CD14-positive monocyte (primary cell): ENCODE measurements at places on chromosomes 2 and 18.

GRCh38 chr2:169386722-169387121 is 24.4 kb upstream of the LRP2 start:
- DNase-seq = no peak

DNA sequence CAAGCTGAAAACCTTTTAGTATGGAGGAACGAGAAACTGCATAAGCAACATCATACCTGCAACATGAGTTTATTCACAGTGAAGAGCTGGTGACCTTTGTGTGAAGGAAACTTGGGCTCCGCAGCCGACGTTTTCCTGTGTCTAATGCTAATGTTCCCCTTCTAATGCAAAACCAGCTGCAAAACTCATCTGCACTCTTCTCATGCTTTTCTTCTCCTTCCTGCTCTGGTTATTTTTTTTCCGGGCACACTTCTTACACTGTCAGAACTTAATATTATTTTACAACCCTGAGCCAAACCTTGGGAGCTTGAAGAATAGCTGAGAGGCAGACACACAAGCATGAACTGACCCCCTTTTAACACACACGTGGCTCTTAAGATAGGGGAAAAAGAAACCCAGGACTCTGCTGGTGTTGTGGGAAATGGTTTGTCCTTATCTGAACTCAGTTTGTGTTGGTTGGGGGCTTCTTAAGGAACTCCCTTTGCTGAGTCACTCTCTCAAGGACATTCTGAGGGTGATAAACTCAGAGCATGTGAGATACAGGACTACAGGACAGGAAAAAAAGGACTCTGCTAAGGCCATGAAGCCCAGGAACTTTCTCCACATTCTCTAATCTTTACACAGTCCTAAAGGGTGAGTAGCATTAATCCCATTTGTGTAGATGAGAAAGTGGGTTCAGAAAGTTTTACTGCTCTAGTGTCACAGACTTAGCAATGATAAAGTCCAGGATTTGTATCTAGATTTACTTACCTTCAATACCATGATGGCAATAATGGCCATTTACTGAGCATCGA is 439.3 kb upstream of the TRIB2 start:
- no peak for DNase-seq

- no peak for DNase-seq
These were observed 4.0 kb downstream of the HES6 start for GRCh38 chr2:238235856-238236255.

GRCh38 chr2:27175330-27175729 is 26.5 kb downstream of the TCF23 start:
- DNase-seq = no peak

- DNase-seq = no peak
These were observed 69.3 kb downstream of the TMEM247 start for GRCh38 chr2:46548521-46549144.

DNA sequence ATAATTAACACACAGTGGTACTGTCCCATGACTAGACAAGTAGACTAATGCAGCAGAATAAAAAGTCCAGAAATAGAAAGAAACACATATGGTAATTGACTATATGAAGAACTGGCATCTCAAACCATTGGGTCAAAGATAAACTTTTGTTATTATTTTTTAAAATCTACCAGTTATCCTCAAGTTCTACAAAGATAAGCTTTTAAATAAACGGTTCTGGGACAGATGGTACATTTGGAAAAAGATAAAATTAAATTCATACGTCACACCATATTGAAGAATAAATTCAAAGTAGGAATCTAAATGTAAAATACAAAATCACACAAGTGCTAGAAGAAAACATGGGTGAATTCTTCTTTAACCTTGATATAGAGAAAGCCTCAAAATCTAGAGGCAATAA is 37.6 kb upstream of the PLEKHM3 start:
- no peak for DNase-seq

DNA sequence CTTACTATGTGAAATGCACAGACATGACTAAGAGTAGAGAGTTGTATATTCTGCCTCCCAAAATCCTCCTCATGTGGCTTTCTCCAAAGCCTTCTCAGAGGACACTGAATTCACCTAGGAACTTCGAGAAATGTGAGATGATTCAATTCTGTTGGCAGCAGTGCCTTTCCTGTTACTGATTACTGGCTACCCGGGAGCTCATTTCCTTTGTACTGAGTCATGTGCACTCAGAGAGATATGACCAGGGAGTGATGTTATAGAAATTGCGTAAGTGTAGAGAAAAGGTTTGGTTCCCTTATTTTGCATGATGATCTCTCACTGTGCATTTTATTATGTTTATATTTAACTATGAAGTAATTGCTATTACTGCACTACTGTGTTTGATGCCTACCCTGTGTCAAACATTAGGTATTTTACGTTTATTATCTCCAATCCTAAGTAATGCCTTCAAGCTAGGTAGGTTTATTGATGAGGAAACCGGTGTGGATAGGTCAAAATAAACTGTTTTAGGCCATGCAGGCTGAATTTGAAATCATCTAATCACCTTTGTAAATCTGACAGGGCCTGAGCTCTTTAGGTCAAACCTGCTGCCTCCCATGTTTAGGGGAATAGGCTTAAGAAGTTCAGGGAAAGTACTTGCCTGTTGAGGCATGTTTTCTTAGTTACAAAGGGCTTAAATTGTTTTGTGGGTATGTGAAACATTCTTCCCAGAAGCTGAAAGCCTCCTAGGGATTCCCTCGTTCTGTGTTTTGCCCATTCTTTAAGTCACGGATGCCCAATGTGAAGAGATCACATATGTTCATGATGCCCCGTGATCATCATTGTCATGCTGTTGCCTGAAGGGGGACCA is 86.8 kb downstream of the FMNL2 start:
- DNase-seq = peak; percentile 97

DNA sequence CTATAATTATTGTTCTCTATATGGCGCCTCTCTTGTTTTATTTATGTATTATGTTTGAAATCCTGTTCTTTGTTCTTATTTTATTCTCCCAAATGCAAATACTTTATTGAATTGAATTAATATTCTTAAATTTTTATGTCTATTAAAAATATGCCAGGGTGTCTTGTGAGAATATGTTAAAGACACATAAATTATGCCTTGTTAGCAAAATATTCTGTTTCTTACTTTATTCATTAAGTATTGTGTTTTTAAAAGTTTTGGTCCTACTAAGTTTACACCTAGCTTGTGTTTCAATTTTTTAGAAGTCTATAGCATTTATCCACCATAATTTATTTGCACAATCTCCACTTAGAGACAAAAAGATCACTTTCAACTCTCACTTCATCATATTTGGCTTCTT is 741.5 kb upstream of the SLC39A10 start:
- no peak for DNase-seq

DNA sequence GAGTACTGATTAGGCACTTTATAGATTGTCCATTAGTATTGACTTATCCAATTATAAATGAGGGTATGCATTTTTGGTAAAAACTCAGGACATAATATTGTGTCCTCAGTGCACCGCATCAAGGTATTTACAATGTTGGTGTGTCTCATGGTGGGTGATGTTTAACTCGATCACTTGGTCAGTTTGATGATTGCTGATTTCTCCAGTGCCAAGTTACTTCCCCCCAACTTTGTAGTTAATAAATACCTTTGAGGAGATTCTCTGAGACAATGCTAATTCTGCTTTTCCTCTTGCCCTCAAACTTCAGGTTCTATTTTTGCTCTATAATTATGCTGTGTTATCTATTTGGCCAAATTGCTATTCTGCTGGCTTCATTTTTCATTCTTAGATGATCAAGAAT is 28.2 kb upstream of the SERPINB7 start:
- no peak for DNase-seq

DNA sequence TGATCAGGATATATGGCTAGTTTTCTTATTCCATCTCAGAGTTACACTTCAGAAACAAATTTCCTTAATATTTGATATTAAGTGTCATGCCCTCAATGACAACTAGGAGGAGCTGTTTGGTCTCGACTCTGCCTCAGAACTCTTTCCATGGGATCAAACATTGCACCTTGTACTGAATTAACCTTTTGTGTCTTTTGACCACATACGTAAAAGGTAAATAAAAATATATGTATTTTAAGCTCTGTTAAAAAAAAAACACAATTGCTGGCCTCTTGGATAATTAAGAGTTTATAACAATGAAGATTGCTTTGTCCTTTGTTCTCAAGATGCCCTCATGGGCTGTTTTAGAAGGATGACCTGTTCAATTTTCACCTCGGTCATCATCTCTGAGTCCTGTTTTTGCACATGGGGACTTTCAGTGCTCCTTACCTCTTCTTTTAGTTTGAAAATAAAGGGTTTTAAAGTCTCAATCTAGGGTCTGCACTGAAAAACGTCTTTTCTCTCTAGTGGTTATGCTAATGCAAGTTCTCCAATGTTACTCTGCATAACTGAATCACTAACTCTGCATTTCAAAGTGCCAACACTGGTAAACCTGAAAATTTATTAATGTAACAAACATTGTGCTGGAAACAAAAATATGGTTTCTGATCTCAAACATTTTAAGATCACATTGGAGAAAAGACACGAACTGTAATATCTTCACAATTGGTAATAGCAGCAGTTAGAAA is 18.8 kb upstream of the FN1 start:
- peak; percentile 11 for DNase-seq

DNA sequence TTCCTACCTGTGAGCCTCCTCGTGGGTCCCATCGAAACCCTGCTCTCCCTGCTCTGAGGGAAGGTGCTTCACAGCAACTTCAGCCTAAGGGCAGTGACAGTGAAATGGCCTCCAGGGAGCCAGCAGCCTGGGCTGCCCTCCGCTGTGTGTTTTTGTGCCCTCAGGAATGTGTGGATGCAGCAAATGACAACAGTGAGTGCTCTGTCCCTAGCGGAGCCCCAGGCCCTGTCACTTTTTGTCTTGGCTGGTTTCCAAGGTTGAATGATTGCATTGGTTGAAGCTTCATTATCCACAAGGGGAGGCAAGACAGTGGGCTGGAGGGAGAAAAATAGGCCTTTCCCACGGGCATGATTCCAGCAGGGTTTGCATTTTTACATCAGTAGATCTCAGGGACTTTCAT is 42.9 kb downstream of the STON1 start:
- DNase-seq = no peak

DNA sequence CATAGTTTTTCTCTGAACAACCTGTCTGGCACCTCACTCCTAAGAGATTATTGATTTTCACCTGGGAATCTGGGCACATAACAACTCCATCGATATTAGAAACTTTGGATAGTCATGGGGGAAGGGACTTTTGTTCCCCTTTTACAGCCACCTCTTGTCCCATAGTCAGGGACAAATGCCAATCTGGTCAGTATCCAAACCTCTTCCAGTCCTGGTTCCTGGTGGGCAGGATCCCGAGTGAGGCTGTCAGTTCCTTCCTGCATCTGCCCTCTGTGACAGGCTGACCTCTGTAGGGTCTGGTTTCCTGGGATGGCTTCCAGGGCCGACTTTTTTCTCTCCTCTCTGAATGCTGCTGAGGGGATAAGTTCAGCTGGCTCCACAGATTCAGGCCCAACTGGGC is 11.0 kb downstream of the KIF5C start:
- no peak for DNase-seq

DNA sequence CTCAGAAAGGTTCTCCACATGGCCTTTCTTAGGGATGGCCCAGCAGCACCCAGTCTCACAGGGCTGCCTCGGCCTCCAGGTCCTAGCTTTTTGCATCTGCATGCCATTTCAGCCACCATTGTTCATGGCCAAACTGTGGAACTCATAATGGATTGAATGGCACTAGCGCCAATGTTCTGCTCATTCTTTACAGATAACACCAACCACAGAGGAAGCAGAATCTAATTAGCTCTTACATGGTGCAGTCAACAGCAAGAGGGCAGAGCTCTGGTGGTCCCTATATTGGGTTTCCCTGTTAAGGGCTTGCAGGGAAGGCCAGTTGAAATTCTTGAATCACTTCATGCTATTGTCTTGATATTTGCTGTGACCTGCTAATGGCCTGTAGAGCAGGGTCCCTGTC is 45.6 kb downstream of the ARL4C start:
- no peak for DNase-seq

- DNase-seq = peak; percentile 41
These were observed 130.4 kb upstream of the PELI1 start for GRCh38 chr2:64274399-64275173.

- DNase-seq = no peak
These were observed 101.1 kb downstream of the CTIF start for GRCh38 chr18:48639772-48640432.

DNA sequence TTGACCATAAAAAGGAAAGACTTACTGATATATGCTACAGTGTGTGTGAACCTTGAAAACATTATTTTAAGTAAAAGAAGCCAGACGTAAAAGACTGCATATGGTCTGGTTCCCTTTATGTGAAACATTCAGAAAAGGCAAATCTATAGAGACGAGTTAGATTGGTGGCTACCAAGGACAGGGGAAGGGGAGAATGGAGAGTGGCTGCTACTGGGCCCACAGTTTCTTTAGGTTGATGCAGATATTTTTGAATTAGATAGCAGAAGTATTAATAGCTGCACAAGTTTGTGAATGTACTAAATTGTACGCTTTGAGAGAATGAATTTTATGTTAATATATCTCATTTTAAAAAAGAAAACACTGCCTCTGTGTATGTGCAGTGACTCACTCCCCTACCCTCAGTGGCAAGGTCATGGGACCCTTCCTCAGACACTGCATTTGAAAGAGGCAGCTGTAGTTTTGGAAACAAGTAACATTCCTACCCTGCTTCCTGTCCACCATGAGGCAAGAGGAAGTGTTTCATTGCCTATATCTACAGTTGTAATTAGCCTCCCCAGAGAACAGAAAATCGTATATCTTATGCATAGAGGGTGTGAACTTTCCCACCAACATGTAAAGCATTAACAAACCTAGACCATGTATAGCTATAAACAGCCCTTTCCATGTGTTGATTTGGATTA is 29.8 kb upstream of the ARMC9 start:
- DNase-seq = peak; percentile 5

DNA sequence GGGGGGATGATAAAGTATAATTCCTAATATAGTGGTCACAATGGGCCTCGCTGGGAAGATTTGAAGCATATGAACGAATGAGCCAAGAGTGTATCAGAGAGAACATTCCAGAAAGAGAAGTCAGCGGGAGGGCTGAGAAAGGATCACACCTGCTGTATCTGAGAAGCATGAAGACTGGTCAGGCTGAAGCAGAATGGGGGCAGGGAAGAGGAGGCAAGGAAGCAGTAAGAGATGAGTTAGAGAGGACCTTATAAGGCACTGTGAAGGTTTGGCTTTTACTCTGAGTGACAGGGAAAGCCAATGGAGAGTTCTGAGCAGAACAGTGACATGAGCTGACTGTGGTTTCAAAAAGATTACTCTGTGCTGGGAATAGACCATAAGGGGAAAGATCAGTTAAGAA is 73.5 kb downstream of the CHN1 start:
- DNase-seq = no peak
